Femur (tissue), 1 donor: ENCODE measurements at places on chromosomes 5 and 9.
A peak's percentile ranks its signal among the peaks of the same experiment; 100 is the strongest.

GRCh38 chr5:118653183-118653582 is 335.2 kb downstream of the DTWD2 start:
- DNase-seq: no peak

- no peak for DNase-seq
Measured at GRCh38 chr5:67235399-67236110, 39.0 kb upstream of the CD180 start.

DNA sequence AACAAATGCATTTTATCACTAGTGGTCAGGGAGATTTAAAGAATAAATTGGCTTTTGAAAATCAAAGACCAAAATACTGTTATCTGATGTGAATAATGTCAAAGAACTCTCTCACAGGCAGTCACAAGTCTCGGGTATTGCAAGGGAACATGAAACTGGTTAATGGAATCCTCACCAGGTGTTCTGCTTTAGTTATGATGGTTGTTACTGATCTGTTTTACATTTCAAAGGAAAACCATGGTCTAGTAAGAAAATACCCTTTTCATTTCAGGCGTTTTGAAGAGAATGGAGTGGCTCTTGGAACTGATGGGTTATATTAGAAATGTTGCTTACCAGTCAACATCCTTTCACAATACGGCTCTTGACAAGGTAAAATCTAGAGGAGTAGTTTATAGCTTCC is 43.4 kb downstream of the HACD4 start:
- DNase-seq: no peak

DNA sequence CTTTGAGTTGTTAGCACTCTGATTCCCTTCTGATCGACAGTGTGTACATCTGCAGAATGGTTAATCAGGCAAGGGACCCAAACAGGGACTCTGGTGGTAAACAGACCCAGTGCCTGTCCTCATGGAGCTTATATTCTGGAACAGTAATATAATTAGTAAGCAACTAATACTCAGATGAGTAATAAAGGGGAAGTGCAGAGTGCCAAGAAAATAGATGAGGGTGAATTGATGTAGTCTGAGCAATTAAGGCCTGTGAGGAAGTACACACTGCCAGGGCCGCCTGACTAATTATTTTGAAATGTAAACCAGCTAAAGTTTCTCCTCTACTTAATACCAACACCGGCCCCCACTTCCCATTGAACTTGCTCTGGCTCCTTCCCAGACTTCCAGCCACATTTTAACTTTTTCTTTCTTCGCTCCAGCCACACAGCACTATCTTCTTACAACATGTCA is 4.2 kb downstream of the DHX29 start:
- no peak for DNase-seq

- DNase-seq: peak; percentile 87
Measured at GRCh38 chr9:92808726-92809451, 44.3 kb upstream of the BICD2 start.

GRCh38 chr5:136764601-136765000 is 399.3 kb upstream of the TRPC7 start:
- no peak for DNase-seq

DNA sequence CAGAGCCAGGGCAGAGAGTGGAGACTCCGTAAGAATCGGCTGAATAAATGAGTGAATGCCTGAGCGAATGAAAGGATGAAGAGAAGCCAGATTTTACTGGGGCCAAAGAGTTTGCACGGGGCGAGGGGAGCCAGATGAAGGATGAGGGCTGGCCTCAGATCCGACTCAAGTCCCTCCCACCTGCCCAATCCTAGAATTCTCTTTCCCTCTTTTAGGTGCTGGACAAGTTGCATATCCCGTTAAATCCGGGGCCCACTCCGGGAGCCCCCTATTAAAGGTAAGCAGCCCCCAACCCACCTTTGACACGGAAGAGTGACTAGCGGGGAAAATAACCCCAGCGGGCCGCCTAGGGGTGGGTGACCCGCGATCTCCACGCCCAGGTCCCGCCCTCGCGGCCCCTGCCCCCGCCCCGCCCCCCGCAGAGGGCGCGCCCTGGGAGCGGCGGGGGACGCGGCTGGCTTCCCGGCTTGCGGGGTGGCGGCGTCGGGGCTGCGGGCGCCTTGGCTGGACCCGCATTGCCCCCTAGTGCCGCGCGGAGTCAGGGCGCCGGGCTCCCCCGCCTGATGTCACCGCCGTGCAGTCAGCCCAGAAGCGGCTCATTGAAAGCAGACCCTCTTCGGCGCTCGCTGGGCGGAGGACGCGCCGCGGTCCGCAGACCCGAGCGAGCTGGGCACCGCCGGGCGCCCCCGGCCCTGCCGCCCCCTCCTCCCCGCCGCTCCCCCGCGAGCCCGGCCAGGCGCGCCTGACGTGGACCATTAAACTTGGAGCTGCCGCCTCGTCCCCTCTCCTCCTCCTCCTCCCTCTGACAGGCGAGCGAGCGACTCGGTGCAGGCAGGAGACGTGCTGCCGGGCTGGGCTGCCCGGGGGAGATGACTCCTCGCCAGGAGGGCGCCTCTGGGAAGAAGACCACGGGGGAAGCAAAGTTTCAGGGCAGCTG is at the start of gene ADRA1B:
TSS of gene ADRA1B (plus strand) at position 579 of the 937 bp plus-strand sequence. CDS start 424 bp downstream, outside the sequence.
- peak; percentile 77 for DNase-seq

DNA sequence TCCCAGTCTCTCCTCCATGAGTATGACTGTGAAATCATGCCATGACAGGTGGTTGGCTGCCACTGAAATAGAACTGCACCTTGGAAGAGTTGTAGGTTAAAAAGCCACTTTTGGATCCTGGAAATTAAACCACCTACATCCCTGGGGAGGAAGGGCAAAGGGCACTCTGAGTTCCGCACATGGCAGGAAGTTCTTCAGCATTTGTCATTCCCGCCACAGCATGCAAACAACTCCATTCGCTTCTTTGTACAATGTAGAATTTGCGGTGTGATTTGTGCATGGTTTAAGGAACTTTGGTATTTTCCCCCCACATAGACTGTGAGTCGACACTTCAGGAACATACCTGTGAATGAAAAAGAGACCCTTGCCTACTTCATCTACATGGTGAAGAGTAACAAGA is 9.8 kb downstream of the SAP30L start:
- no peak for DNase-seq

DNA sequence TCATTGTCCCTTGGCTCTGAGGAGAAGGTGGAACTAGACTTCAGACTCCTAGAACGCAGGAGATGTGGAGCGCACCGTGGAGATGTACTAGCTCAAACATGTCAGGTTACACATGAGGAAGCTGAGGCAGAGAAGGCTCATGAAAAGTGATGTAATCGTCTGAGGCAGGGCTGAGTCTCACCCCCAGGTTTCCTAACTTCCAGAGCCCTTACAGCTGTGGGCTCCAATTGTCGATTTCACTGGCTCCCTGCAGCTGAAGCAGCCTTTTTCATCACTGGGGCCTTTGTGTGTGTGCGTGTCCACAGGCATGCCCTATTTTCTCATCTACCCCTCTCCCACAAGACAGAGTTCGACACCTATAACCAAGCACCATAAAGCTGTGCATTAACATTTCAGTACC is 370.6 kb downstream of the NTRK2 start:
- no peak for DNase-seq

DNA sequence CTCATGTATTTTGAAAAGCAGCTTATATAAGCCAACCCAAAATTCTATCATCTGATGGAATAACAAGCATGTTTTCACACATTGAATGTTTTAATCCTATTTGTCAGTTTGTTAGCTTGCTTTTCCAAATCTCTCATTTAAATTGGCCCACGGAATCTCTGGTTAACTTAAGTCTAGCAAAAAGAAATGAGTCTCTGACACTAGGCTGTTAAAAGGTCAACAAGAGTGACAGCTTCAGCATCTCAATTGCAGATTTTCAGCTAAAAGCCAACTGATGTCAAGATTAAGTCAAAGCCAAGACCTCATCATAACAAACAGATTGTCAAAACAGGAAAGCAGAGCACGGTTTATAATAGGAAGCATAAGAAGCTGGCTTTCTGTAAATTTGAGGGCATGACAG is 49.4 kb upstream of the CDH9 start:
- no peak for DNase-seq

- no peak for DNase-seq
Measured at GRCh38 chr9:126147186-126147935, 179.3 kb upstream of the MVB12B start.

DNA sequence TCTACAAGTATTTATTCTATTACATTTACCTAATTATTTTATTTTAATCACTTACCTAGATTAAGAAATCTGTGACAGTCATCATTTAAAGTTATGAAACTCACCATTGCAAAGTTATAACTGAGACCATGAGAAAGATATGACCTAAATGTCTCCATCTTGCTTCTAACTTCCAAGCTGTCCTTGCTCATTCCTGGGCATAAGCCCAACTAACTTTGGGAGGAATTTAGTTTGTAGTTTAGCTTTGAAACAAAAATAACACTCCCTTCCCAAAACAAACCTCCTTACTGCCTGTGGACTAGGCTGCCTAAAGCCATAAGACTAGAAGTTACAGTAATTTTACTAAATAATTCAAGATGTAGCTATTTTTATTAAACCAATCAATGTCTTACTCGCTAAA is 195.6 kb upstream of the RAI14 start:
- no peak for DNase-seq

DNA sequence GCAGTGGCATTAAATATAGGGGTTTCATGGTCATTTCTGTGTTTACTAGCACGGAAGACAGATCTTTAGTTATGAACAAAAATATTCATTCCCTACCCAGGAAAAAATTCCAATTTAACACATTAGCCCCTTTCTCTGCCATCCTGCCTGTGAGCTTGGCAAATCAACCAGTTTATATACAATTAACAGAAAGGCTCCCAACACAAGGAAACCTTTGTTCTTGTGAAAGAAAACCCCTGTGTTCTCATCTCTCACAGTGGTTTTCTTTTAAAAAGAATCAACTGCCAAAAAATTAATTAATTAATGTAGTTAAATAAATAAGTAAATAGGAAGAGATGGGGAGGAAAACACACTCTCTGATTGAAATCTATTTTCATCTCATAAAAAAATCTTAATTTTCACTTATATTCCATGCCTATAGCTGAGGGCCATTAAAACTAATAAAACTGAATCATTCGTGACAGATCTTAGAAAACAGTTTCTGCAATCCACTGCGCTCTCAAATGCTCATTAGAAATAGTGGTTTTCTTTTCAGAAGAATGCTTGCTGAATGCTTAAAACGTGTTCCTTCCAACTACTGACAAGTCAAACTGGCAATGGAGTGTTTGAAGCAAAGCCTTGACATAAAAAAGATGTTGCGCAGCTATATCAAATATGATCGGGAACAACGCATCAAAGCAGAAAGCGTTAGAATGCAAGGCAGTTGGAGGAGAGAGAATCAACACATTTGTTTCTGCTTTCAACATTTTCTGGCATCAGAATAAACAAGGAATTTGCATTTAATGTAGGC is 387.7 kb downstream of the TLR4 start:
- no peak for DNase-seq

DNA sequence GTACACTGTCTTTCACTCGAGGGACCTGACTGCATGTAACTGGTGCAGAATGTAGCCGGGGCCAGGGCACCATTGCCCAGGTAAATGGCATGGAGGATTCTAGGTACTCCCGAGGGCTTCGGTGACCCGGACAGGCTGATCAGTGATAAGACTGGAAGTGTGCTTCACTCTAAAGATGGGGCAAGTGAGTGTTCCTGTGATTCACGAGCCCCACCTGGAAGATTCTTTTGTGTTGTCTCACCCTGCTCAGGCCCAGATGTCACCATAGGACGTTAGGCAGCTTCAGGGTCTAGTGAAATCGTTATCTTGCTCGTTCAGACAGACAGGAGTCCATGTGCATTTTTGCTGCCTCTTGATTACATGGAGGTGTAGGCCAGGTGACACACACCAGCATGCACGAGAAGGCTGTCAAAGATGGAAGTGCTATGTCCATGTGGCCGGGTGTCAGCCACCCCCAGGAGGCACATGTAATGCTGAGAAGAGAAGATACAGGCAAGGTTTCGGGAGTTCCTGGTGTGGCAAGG is 73.9 kb downstream of the WNK2 start:
- peak; percentile 8 for DNase-seq

GRCh38 chr5:108917596-108917995 is 169.9 kb downstream of the FER start:
- no peak for DNase-seq

DNA sequence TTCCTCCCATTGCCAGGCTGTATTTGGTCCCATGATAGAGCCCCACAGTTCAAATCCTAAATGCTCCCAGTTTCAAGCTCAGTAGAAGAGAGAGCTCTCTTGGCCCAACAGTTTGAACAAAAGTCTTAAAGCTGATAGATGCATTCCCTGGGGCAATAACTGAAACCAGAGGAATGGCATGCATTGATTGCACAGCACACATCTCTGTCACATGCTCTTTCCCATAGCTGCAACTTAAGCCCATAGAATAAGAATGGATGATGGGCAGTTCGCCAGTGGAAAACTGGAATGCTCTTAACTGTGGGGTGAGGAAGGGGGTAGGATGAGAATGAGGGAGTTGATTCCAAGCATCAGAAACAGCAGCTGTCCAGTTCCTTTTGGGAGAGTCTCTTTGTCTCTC is 1942.4 kb upstream of the WWC1 start:
- peak; percentile 58 for DNase-seq

DNA sequence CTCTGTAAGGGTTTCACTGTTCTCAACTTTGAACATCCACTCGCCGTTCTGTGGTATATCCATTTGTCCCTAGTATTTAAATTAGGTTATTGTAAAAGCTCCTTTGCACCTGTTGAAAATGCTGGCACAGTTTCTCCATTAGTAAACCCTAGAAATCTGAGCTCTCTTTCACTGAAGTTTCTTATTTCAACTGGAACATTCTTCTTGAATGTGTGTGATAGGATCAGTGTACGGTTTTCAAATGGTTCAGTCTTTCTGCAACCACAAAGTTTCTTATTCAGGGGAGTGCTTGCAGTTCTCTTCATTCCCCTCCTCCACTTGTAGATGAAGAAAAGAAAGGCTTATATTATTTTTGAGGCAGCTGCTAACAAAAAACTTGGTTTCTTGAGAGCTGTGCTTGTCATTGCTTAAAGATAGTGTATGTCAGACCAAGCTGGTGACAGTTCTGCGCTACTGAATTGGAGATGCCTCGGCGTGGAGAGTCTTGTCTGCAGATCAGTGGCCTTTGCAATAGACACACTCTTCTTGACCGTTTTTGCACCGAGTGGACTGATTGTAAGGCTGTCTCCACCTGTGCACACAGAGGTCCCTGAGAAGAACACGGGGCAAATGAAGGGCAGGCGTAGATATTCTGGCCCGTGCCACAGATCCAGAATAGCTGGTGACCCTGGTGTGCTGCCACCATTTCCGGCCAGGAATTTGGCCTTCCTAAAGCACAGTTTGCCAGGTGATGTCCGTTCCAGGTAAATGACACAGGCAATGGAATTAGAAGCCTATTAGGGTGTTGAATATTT is 102.2 kb downstream of the TRIO start:
- DNase-seq: no peak

GRCh38 chr9:137168904-137169856 is 671 bp downstream of the LRRC26 start:
- DNase-seq: no peak
